Astrocyte (in vitro differentiated cells and primary cell): ENCODE measurements at places on chromosomes 5 and 9. TPM values are rescaled to one million over a fixed set of nuclear protein-coding genes. Genes with fewer than 3 reads are reported as not detected.

Gene PROB1
- 0.59 and 0.60 TPM in 2 replicates for total RNA-seq

GRCh38 chr5:158599157-158599556 lies 500.6 kb downstream of the EBF1 start:
- H3K27me3 ChIP-seq = no peaks in the 10 kb centered on the region
- no peaks in the 10 kb centered on the region for H3K36me3 ChIP-seq
- peaks cover 5% of the 10 kb centered on the region for H3K4me1 ChIP-seq
- H3K27ac ChIP-seq = no peak overlapping the region
- no peak overlapping the region for H3K4me3 ChIP-seq

Gene CARTPT
- not detected in 2 replicates for total RNA-seq

DNA sequence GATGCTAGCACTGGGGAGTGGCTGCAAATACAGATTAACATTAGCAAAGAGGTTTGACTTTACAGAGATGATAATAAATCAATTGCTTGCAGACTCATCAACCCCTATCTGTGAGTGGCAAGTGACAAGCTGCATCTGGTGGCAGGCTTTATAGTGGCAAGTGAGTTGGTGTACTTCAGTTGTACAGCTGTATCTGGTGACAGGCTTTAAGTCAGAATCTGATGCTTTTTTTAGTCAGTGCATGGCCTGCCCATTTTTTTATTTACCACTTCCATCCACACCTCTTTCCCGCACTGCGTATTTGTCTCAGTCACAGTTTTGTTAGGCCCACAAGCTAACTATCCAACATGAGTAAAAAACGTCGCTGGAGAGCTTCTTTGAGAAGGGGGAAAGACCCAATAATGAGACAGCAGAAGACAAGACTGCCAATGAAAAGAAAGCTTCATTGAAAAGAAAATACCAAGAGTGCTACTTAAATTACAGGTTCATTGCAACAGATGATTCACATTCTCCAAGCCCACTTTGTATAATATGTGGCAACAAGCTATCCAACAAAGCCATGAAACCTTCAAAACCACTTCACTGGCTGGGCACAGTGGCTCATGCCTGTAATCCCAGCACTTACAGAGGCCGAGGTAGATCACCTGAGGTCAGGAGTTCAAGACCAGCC lies 23.1 kb downstream of the ANP32B start:
- H3K4me3 ChIP-seq = no peak overlapping the region
- DNase-seq = peak; percentile 10
- no peak overlapping the region for H3K27ac ChIP-seq
- H3K36me3 ChIP-seq = peaks cover 33% of the 10 kb centered on the region
- H3K4me1 ChIP-seq = peaks cover 12% of the 10 kb centered on the region

Gene PTPA
- total RNA-seq = 122 and 134 TPM in 2 replicates

Gene CTXN3
- total RNA-seq = not detected in 2 replicates

Gene NKD2
- 0.41 and 0.48 TPM in 2 replicates for total RNA-seq

GRCh38 chr9:74644023-74644422 lies 146.9 kb downstream of the RORB start:
- H3K36me3 ChIP-seq = no peaks in the 10 kb centered on the region
- H3K27ac ChIP-seq = no peak overlapping the region
- H3K4me1 ChIP-seq = no peaks in the 10 kb centered on the region
- H3K27me3 ChIP-seq = no peaks in the 10 kb centered on the region
- no peak for DNase-seq

Gene C9orf153
- not detected in 2 replicates for total RNA-seq
